ENCODE measurements at places on chromosomes 11 and 22.

- no peak for DNase-seq
Measured at GRCh38 chr11:76599041-76600013, 71.2 kb downstream of the LRRC32 start.

- no peak for DNase-seq
Measured at GRCh38 chr11:17406082-17406817, 17.8 kb upstream of the KCNJ11 start.

DNA sequence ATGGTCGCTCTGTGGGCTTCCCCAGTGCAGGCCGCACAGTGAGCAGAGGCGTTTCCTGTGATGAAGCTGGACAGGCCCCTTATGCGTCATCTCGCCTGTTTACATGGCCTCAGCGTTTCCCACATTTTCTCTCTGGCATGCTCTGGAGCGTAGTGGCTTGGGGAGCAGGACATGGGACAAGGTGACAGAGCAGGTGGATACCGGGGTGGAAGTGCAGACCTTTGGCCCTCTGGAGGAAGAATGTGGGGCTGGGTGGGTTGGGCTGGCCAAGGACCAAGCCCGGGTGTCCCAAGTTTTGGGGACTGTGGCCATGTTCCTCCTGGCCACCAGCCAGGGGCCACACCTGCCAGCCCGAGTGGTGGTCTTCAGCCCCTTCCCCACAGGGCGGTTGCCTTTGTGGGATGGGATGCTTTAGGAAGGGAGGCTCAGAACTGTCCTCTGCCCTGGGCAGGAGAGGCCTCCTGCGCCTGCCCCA, 446.6 kb downstream of the TBC1D22A start:
- no peak for DNase-seq

DNA sequence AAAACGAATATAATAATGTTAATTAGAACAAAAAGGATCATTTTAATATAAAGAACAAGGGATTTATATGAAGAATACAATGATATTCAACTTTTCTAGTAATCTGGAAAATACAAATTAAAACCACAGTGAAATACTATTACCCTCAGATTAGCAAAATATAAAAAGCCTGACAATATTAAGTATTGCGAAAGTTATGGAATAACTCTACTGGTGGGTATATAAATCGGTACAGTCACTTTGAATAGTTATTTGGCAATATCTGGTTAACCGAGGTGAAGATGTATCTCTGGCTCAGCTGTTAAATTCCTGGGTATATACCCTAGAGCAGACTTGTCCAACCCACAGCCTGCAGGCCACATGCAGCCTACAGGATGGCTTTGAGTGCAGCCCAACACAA, 118.8 kb downstream of the ATM start:
- no peak for DNase-seq

- DNase-seq = no peak
Measured at GRCh38 chr11:42958635-42959034, 353.2 kb upstream of the API5 start.

GRCh38 chr11:12184699-12185098, 74.3 kb downstream of the MICAL2 start:
- DNase-seq = no peak

DNA sequence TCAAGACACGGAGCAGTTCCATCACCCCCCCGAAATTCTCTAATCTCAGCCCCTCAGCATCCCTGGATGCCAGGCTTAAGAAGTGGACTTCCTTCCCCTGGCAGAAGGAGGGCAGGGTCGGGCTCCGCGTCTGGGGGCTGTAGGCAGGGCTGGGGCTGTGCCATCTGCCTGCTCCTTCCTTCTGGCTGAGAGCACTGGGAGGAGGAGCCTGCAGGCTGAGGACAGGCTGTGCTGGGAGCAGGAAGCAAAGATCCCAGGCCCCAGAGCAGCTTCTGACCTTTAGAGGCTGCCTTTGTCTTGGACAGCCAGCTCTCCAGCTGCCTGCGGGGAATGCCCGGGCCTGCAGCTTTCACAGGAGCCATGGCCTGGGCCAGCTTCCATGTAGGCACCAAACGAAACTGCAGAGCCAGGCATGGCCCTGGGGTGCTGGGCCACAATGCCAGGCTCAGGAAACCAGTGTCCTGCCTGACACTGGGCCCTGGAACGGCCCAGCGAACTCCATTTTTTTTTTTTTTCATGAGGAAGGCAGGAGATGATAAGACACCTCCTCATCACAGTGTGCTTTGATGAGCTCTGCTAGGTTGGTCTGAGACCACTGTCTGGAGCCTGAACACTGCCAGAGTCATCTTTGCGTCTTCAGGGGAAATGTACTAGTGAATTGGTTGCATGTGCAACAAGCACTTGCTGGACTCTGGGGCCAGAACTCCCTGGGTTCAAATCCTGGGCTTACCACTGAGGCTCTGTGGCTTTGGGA, 67.9 kb downstream of the MCM5 start:
- no peak for DNase-seq

DNA sequence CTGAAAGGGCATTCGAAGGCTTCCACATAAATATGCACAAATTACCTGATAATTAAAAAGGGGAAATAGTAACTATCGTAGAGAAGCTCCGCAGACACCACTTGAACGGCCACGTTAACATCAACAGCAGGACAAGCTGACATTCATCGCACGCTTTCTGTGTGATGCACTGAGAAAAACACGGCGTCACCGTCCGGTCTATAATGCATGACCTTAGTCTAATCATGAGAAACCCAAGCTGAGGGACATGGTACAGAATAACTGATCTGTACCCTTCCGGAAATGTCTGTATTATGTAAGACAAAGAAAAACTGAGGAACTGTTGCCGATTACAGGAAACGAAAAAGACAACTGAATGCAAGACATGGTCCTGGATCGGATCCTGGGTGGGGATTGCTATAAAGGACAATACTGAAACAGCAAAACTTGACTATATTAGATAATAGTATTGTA, 678 bp upstream of the RANGAP1 start:
- no peak for DNase-seq

GRCh38 chr11:120375076-120375475, 38.9 kb downstream of the ARHGEF12 start:
- DNase-seq = no peak

DNA sequence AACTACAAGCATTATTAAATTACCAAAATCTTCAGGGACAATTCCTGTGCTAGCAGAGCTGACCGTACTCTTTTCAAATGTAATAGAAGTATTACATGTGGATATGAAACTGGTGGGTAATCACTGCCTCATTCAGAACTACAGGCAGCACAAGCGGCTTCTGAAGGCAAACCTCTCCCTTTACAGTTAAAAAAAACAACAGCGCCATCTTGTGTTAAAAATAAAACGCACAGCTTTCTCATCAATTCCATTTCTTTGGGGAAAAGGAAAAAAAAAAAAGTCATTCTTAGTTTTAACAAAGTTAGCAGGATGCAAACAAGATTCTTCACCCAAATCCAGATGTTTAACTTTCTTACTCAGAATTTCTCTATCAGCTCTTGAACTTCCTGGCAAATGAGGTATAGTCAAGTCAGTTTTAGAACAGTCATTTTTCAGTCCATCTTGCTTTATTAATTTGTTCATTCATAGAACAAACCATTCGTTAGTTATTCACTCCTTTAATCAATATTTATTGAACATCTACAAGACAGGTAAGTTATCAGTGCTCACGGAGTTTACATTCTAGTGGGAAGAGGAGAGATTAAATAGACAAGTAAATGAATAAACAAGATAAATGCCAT, 331.8 kb upstream of the MPPED2 start:
- peak; percentile 7 for DNase-seq

DNA sequence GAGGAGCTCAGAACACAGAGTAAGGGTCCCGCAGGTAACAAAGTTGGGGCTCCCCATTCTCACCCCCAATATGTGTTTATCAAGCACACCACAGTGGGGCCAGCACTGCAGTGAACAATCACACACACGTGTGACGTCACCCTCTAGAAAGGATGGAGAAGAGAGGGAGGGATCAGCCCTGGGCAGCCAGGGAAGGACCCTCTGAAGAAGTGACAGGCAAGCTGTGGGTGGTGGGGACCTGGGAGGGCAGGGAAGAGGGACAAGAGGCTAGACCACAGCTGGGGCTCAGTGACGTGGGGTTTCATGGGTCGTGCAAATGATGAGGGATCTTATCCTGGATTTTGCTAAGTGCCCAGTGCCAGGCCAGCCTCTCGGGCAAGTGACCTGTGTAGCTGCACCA, 28.7 kb upstream of the MYEOV start:
- DNase-seq = no peak

DNA sequence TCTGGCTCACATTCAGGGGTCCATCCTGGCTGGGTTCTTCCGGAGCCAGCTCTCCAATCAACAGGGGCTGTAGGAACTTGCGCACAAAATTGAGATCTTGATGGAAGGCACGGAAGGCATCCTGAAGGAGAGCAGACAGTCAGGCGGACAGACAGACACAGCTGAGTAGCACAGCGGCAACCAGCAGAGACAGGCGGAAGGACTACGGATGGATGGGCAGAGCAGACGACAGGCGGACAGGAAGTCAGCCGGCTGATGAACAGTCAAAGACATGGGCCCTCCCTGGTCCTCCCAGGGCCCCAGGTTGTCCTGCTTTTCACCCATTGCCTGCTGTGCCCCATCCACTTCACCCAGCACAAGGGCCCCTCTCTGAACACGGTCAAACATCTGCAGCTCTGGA, 11.3 kb downstream of the FADS3 start:
- DNase-seq = peak; percentile 68

GRCh38 chr11:37504921-37505320, 906.9 kb upstream of the RAG2 start:
- DNase-seq = no peak

DNA sequence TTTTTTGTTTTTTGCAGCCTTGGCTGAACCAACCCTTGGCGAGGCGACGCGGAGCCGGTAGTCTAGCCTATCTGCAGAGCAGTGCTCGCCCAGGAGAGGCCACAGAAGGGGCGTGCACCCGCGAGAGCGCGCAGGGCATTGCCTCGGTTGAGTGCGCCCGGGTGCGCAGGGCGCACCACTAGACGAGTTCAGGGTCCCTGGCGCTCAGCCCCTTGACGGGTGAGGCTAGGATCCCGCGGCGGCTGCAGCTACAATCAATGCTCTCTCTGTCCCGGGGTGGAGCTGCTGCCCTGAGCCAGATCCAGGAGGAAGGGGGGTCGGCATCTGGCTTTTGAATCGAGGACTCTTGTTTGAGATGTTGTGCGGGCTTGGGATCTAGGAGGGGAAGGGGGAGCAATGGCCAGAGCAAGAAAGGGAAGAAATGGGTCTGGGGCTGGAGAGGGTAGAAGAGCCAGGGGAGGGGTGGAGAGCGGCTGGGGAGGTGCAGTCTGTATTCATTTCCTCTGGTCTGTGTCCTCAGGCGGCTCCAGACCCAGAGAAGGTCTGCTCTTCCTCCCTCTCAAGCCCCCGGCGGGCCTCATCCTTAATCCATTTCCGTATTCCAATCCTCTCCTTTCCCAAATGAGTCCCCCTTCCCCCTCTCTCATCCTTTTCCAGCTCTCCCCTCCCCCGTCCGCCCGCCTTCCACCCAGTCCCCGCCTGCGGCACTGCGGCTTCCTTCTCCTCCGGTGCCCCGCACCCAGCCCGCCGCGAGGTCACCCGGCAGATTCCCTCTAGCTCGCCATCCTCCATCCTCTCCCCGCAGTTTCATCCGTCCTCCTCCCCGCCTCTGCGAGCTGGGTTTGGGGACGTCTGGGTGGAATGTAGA, 797 bp downstream of the THY1 start:
- DNase-seq = no peak

DNA sequence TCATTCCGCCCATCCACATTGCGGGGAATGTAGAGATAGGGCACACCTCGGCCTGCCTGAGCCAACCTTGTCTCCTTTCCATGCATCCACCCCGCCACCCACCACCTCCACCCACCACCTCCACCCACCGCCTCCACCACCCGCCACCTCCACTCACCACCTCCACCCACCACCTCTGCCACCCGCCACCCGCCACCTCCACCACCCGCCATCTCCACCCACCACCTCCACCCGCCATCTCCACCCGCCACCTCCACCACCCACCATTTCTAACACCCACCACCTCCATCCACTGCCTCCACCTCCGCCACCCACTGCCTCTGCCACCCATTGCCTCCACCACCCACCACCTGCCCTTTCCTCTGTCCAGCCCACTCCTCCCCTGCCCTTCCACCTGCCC, 78.4 kb downstream of the IGLL1 start:
- DNase-seq = no peak

DNA sequence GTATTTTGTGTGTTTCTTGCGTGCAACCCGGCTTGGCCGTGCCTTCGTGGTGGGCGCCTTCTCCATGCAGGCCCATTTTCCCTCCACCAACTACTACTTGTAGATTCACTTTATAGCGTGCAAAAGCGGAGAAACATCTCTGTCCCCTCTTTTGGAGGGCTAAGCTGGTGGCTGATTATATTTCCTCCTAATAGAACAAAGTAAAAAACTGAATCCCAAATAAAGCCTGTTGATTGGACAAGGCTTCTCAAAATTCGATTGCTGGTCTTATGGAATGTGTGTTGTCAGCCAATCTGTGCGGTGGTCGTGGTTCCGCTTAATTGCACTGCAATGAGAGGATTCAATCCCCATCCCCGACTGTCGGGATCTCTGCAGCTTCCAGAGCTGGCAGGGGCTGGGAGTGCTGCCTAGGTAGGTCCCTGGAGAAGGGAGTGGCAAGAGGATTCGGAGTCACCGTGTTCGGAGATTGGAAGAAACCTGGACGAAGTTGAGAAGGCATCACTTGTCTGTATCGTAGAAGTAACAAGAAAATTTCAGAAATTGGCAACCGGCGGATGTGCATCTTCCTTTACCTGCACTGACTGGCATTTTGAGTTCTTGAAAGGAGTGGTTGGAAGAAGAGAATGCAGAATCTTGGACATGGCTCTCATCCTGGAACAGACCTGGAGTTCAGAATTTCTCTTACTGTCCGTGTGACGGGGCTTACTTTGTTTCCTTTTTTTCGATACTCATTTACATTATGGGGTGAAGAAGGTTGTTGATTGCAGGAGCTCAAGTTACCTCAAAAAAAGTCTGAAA, 1.1 kb downstream of the HMGXB4 start:
- no peak for DNase-seq

- no peak for DNase-seq
Measured at GRCh38 chr11:128227466-128227865, 359.9 kb downstream of the ETS1 start.

GRCh38 chr22:42720263-42721044, at the start of gene A4GALT:
A4GALT (minus strand) TSS chr22:42720870; CDS start chr22:42693951, 26,919 bp downstream.
- DNase-seq = no peak

- DNase-seq = no peak
Measured at GRCh38 chr22:35349704-35350538, 31.0 kb upstream of the HMOX1 start.

DNA sequence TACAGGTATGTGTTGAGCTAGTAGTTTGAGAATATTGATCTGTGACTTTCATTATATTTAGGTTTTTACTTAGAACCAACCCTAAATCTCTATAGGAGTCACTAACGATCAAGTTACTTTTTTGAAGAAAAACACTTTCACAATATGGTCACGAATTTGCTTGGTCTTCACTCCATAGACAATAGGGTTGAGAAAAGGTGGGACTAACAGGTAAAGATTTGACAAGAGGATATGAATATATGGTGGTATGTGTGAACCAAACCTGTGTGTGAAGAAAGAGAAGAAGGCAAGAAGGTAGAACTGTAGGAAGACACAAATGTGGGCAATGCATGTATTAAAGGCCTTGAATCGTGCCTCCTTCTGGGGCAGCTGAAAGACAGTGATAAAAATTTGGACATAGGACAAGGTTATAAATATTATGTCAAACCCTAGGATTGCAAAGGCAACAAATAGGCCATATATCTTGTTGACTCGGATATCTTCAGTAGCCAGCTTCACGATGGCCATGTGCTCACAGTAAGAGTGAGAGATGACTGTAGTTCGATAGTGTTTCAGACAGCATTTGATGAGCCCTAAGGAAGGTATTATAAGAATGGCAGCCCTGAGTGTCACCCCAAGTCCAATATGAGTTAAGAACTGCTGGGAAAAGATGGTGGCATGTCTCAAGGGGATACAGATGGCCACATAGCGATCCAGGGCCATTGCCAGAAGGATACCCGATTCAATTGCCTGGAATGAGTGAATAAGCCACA, 6.4 kb downstream of the OR52A5 start:
- DNase-seq = no peak
